ENCODE measurements at places on chromosomes 11 and 22. TPM values are rescaled to one million over a fixed set of nuclear protein-coding genes. Genes with fewer than 3 reads are reported as not detected.

DNA sequence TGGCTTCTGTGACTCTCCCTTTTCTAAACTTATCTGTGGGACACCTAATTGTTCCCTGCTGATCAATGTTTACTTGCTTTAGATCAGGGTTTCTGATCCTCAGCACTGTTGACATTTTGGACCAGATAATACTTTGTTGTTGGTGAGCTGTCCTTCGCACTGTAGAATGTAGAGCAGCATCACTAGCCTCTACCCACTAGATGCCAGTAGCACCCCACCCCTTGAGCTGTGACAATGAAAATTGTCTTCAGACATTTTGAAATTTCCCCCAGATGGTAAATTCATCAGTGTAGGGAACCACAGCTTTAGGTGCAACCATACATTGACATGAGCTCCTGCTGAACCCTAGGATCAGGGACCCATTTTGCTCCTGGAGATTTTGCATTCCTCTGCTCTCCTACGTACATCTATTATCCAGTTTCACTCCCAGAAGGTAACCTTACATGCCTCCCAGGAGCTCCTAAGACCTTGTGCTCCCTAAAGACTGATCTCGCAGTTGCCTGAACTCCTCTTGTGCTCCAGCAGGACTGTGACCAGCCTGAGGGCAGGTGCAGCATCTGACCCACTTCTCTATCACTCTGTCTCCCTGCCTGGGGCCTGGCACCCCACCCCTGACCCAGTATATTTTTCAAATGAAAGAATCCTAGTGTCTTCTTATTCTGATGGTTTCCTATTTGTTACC, 107.8 kb downstream of the FAR1 start:
- no peaks in the 10 kb centered on the region for H3K4me1 ChIP-seq
- H3K27ac ChIP-seq = no peak overlapping the region
- no peaks in the 10 kb centered on the region for H3K27me3 ChIP-seq

Gene OOSP3
- total RNA-seq = not detected

Gene SPCS2
- total RNA-seq = 126 TPM

DNA sequence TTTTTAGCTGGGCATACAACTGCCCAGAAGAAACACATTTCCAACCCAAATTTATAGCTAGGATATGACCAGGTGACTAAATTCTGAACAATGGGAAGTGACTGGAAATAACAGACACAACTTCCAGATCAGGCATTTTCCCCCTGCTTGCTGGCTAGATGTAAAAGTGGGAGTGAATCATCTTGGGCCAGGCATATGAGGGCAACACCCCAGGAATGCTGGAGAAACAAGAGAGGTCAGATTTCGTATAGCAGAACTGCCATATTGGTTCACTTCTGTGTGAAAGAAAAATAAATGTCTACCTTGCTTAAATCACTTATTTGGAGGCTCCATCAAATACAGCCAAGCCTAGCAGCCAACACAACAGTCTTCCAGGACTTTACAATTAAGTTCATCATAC, 7.4 kb downstream of the ATL3 start:
- H3K36me3 ChIP-seq = no peaks in the 10 kb centered on the region
- no peak overlapping the region for H3K4me3 ChIP-seq
- H3K4me1 ChIP-seq = peaks cover 14% of the 10 kb centered on the region
- DNase-seq = no peak

GRCh38 chr11:64916040-64916774, 802 bp downstream of the ATG2A start:
- DNase-seq = peak; percentile 60
- H3K27me3 ChIP-seq = no peaks in the 10 kb centered on the region
- peak overlapping the region; percentile 81 for H3K4me3 ChIP-seq
- H3K4me1 ChIP-seq = no peaks in the 10 kb centered on the region
- no peaks in the 10 kb centered on the region for H3K36me3 ChIP-seq

DNA sequence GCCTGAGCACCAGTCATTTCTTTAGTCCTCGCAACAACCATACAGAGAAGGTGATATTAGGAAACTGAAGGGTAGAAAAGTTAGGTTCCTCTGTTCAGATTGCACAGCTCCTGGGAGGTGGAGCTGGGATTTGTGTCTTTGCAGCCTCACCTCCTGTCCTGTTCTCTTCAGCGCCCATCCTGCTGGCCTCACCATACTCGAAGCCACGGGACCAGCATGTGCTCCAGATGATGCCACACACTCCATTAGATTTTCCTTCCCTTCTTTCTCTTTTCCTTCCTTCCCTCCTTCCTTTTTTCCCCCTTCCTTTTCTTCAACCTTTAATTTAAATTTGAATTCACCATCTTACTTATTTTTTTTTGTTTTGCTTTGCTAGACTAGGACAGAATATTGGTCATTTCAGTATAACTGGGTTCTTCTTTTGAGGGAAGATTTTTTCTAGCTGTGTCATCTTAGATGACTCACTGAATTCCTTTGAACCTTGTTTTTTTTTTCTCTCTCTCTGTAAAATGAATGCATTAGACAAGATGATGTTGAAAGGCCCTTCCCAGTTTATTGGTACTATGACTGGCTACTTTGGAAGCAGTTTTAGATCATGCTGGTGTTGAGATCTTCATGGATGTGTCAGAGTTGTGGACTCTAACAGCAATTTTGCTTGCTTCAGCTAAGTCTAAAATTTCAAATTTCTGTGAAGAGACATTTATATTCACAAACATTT, 662.5 kb upstream of the TENM4 start:
- DNase-seq = no peak
- H3K27ac ChIP-seq = no peak overlapping the region
- H3K36me3 ChIP-seq = no peaks in the 10 kb centered on the region
- no peaks in the 10 kb centered on the region for H3K4me1 ChIP-seq
- no peaks in the 10 kb centered on the region for H3K27me3 ChIP-seq
- no peak overlapping the region for H3K4me3 ChIP-seq

GRCh38 chr11:118052581-118053206, 24.2 kb upstream of the TMPRSS4 start:
- no peaks in the 10 kb centered on the region for H3K27me3 ChIP-seq
- H3K27ac ChIP-seq = no peak overlapping the region
- no peak overlapping the region for H3K4me3 ChIP-seq
- H3K4me1 ChIP-seq = no peaks in the 10 kb centered on the region
- no peaks in the 10 kb centered on the region for H3K36me3 ChIP-seq

DNA sequence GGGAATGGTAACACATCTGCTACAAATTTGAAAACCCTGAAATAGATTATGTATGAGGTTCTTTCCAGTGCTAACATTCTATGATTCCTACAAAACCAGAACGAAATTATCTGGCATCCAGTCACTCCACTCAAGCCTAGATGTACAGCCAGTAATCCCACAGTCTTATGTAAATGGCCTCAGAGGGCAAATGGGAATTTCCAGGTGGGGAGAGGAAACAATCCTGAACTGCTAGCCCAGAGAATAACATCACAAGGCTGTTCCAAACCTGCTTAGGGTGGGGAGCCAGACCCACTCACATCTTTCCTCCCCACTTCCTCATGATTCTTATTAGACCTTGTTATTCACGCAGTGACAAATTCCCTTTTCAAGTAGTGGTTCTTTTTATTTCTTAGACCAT, 3.5 kb downstream of the FIBIN start:
- no peaks in the 10 kb centered on the region for H3K36me3 ChIP-seq
- peaks cover 9% of the 10 kb centered on the region for H3K4me1 ChIP-seq
- H3K27me3 ChIP-seq = no peaks in the 10 kb centered on the region
- no peak for DNase-seq
- no peak overlapping the region for H3K4me3 ChIP-seq

Gene OR10AG1
- total RNA-seq = not detected

DNA sequence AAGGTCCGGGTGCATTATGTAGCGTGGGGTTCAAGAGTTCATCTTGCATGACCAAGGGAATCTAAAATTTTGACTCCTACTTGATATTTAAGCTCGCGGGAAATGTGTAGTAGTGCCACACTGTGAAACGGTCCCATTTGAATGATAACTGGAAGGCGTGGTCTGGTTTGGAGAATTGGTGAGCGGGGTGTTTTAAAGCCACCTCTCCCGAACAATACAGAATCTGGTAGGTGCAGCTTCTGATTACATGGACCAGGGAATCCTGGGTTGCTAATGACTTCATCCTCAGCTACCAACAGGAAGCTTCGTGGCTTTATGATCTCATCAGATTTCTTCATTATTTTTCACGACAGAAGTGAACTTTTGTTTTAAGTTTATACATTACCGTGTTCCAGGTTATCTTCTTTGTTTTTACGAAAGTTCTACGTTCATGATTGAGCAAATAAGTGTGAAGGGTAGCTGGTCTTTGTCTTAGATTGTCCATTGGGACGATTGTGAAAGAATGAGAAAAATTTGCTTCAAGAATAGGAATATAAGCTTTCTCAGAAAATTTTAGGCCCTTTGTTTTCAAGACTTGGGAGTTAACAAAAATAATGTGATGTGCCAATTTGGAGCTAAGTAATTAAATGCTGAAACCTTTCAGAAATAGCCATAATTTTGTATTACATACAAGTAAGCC, 1.7 kb downstream of the QSER1 start:
- H3K4me1 ChIP-seq = no peaks in the 10 kb centered on the region
- H3K27ac ChIP-seq = peak overlapping the region; percentile 91
- H3K36me3 ChIP-seq = no peaks in the 10 kb centered on the region
- peak; percentile 26 for DNase-seq

Gene LIF
- total RNA-seq = under 0.01 TPM

DNA sequence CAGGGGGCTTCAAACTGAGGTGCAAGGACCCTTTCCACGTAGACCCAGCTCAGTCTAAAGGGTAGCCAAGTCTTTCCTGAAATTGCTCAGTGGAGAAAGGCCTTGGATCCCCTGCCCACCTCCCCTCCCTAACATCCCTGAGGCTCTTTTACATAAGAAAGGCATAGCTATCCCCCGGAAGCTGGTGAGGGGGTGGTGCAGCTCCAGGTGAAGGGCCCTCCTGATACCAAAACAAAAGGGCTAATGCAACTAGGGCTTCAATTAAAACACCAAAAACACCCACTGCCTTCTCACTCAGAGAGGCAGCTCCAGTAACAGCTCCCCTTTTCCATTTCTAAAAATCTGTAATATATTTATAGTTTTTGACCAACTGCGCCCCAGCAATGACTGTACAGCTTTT, 5.8 kb downstream of the SHANK2 start:
- no peaks in the 10 kb centered on the region for H3K4me1 ChIP-seq
- H3K4me3 ChIP-seq = no peak overlapping the region
- no peaks in the 10 kb centered on the region for H3K36me3 ChIP-seq
- no peaks in the 10 kb centered on the region for H3K27me3 ChIP-seq
- H3K27ac ChIP-seq = no peak overlapping the region

Gene DEFB131B
- not detected for total RNA-seq

- H3K4me3 ChIP-seq = no peak overlapping the region
- H3K4me1 ChIP-seq = no peaks in the 10 kb centered on the region
- no peaks in the 10 kb centered on the region for H3K27me3 ChIP-seq
- DNase-seq = no peak
- H3K36me3 ChIP-seq = no peaks in the 10 kb centered on the region
- H3K27ac ChIP-seq = no peak overlapping the region
These were observed 8.8 kb upstream of the ST14 start for GRCh38 chr11:130150790-130151189.

Gene FLRT1
- 1.9 TPM for total RNA-seq

Gene IFITM1
- total RNA-seq = 388 TPM

GRCh38 chr22:43861529-43861928, 784 bp downstream of the SULT4A1 start:
- H3K27me3 ChIP-seq = peaks cover 4% of the 10 kb centered on the region
- no peak for DNase-seq
- H3K4me1 ChIP-seq = no peaks in the 10 kb centered on the region
- H3K36me3 ChIP-seq = no peaks in the 10 kb centered on the region
- no peak overlapping the region for H3K27ac ChIP-seq
- no peak overlapping the region for H3K4me3 ChIP-seq

- no peaks in the 10 kb centered on the region for H3K4me1 ChIP-seq
- H3K27me3 ChIP-seq = no peaks in the 10 kb centered on the region
These were observed 271.6 kb upstream of the CADM1 start for GRCh38 chr11:115775846-115776245.

Gene MS4A3
- total RNA-seq = not detected

GRCh38 chr11:62497132-62497801, 49.3 kb downstream of the AHNAK start:
- no peak for DNase-seq
- H3K27me3 ChIP-seq = no peaks in the 10 kb centered on the region
- H3K4me3 ChIP-seq = no peak overlapping the region
- H3K27ac ChIP-seq = no peak overlapping the region
- H3K36me3 ChIP-seq = no peaks in the 10 kb centered on the region

- H3K36me3 ChIP-seq = no peaks in the 10 kb centered on the region
- no peaks in the 10 kb centered on the region for H3K4me1 ChIP-seq
- no peak overlapping the region for H3K4me3 ChIP-seq
- no peak overlapping the region for H3K27ac ChIP-seq
These were observed 52.8 kb downstream of the WNT11 start for GRCh38 chr11:76153571-76153923.

GRCh38 chr11:96293109-96293508, 49.9 kb downstream of the MAML2 start:
- H3K27ac ChIP-seq = peak overlapping the region; percentile 1
- no peaks in the 10 kb centered on the region for H3K36me3 ChIP-seq
- no peak overlapping the region for H3K4me3 ChIP-seq
- no peak for DNase-seq
- H3K4me1 ChIP-seq = peaks cover 7% of the 10 kb centered on the region

Gene THY1
- 11.5 TPM for total RNA-seq

DNA sequence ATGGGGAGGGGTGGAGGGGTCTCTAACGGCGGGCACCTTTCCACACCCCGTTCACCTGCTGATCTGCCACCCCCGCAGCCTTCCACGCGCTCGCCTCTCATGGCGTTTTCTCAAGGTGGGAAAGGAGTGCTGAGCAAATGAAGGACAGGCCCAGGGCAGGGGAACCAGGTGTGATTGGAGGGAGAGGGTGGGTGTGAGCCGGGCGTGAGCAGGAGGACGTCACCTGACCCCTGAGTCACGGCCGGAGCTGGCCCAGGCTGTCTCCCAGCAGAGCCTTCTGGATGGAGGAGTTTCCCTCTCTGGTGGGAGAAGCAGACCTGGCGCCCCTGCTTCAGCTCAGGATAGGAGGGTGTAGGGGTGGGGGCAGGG, 14.0 kb upstream of the ARHGAP8 start:
- no peaks in the 10 kb centered on the region for H3K27me3 ChIP-seq
- no peak overlapping the region for H3K4me3 ChIP-seq
- no peaks in the 10 kb centered on the region for H3K36me3 ChIP-seq

- H3K36me3 ChIP-seq = no peaks in the 10 kb centered on the region
- H3K27ac ChIP-seq = no peak overlapping the region
- no peak for DNase-seq
- H3K4me1 ChIP-seq = no peaks in the 10 kb centered on the region
- H3K4me3 ChIP-seq = no peak overlapping the region
These were observed 27.0 kb upstream of the PARVG start for GRCh38 chr22:44153710-44154109.

Gene TRIM49
- total RNA-seq = not detected

Gene P4HA3
- not detected for total RNA-seq

- no peak for DNase-seq
- no peaks in the 10 kb centered on the region for H3K4me1 ChIP-seq
- H3K4me3 ChIP-seq = no peak overlapping the region
- no peak overlapping the region for H3K27ac ChIP-seq
These were observed 1053.8 kb downstream of the TBC1D22A start for GRCh38 chr22:47816121-47816862.

- no peaks in the 10 kb centered on the region for H3K27me3 ChIP-seq
- peaks cover 18% of the 10 kb centered on the region for H3K4me1 ChIP-seq
- no peak overlapping the region for H3K4me3 ChIP-seq
- no peak overlapping the region for H3K27ac ChIP-seq
- H3K36me3 ChIP-seq = no peaks in the 10 kb centered on the region
- no peak for DNase-seq
These were observed 2.7 kb downstream of the RPL27A start for GRCh38 chr11:8685306-8685705.
